ENCODE measurements at places on chromosomes 12 and 14.

- peaks cover 10% of the 10 kb centered on the region for H3K27me3 ChIP-seq
- H3K27ac ChIP-seq, result no peak overlapping the region
- H3K4me1 ChIP-seq, result no peaks in the 10 kb centered on the region
- peak; percentile 69 for DNase-seq
Measured at GRCh38 chr14:93892923-93893558, 34.1 kb upstream of the FAM181A start.

- H3K4me1 ChIP-seq, result peaks cover 19% of the 10 kb centered on the region
- H3K4me3 ChIP-seq, result no peak overlapping the region
- no peak overlapping the region for H3K27ac ChIP-seq
- no peak for DNase-seq
- H3K36me3 ChIP-seq, result no peaks in the 10 kb centered on the region
- H3K27me3 ChIP-seq, result no peaks in the 10 kb centered on the region
Measured at GRCh38 chr12:51428256-51428655, 3.6 kb downstream of the SLC4A8 start.

- peaks cover 41% of the 10 kb centered on the region for H3K4me1 ChIP-seq
- H3K36me3 ChIP-seq, result no peaks in the 10 kb centered on the region
- H3K27me3 ChIP-seq, result no peaks in the 10 kb centered on the region
- no peak for DNase-seq
- H3K27ac ChIP-seq, result no peak overlapping the region
Measured at GRCh38 chr14:73244541-73245290, 7.4 kb downstream of the PAPLN start.

DNA sequence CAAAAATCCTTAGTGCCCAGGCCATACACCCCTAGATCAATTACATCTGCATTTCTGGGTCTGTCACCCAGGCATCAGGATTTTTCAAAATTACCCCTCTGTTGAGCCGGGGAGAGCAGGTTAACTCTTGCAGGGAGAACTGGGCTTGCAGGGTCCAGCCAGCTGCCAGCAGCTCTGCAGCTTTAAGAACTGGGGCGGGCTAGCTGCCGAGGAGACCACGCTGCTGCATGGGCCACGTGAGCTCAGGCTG, at the start of gene DGLUCY:
Gene DGLUCY (plus strand): TSS at position 245 of the 250 bp plus-strand sequence. CDS start 46,222 bp downstream, outside the sequence.
- H3K4me3 ChIP-seq, result peak within 1 kb of the TSS; percentile 88
- no peaks in the 10 kb centered on the region for H3K27me3 ChIP-seq
- H3K36me3 ChIP-seq, result peaks cover 15% of the 10 kb centered on the region
- peaks cover 37% of the 10 kb centered on the region for H3K4me1 ChIP-seq
- H3K27ac ChIP-seq, result peak within 1 kb of the TSS; percentile 94

DNA sequence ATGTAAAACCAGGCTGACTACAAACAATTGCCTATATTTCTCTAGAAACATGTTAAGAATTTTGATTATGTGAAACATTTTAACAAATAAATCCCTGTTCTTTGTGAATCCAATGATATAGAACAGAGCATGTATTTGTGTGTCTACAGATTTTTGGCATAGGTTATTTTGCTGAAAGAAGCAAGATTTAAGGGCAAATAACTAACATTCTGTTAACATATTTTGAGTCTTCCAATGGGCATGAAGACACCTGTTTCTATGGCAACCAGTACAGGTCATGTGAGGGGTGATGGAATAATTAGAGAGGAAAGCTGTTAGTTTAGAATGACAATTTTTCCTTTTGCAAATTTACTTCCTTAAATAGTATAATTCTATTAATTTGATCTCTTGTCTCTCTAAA, 8.8 kb downstream of the ART4 start:
- DNase-seq, result no peak
- H3K27ac ChIP-seq, result no peak overlapping the region
- peaks cover 4% of the 10 kb centered on the region for H3K27me3 ChIP-seq
- no peak overlapping the region for H3K4me3 ChIP-seq
- H3K36me3 ChIP-seq, result no peaks in the 10 kb centered on the region

DNA sequence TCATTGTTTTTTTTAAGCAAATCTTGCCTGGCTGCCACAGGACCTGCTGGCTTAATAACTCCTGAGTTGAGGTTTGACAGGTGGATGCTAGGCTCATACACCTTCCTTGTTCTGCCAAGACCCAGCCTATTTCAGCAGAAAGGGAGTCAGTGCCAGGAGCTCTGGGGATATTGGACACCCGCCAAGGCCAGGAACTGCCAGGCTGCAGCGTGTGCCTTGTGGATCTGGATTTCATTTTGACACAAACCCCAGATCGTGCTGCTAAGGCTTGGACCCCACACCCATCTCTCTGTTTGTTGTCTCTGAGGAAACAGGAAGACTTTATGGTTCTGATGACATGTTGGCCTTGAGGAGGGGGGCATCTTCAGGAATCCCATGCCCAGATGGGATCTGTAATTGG, 44.4 kb upstream of the PRIMA1 start:
- H3K27me3 ChIP-seq, result peaks cover 7% of the 10 kb centered on the region
- H3K4me3 ChIP-seq, result no peak overlapping the region

DNA sequence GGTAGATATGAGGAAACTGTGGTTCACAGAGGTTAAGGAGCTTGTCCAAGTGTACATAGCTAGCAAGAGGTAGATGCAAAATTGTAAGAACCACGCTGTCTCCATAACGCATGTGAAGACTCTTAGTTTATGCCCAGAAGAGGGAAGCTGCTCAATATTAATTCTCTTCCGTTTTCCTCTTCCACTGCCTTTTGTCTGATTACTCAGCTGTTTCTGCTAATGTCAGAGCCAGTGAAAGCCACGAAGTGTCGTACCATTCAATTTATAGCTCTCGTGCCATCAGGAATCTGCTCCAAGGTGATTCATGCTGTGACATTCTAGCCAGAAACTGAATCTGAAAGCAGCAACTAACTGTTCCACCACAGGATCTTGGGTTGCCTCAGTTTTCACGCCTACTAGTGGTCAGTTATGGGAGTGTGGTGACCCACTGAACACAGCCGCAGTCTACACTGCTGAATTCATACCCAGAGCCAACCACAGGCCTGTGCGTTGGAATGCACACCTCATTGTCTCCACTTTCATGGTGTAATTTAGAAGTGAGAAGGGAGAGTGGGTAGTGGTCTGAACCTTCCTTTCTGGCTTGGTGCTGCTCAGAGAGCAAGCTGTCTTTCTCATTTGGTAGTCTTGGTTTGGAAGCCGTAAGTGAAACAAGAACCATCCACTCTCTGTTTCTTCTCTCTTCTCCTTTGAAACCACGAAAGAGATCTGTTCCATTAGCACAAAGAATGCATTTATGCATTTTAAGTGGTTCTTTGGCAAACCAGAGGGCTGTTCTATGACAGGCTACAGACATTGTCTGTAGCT, 74.2 kb upstream of the NAP1L1 start:
- H3K4me1 ChIP-seq, result no peaks in the 10 kb centered on the region
- peak; percentile 9 for DNase-seq
- no peaks in the 10 kb centered on the region for H3K36me3 ChIP-seq
- no peak overlapping the region for H3K27ac ChIP-seq

DNA sequence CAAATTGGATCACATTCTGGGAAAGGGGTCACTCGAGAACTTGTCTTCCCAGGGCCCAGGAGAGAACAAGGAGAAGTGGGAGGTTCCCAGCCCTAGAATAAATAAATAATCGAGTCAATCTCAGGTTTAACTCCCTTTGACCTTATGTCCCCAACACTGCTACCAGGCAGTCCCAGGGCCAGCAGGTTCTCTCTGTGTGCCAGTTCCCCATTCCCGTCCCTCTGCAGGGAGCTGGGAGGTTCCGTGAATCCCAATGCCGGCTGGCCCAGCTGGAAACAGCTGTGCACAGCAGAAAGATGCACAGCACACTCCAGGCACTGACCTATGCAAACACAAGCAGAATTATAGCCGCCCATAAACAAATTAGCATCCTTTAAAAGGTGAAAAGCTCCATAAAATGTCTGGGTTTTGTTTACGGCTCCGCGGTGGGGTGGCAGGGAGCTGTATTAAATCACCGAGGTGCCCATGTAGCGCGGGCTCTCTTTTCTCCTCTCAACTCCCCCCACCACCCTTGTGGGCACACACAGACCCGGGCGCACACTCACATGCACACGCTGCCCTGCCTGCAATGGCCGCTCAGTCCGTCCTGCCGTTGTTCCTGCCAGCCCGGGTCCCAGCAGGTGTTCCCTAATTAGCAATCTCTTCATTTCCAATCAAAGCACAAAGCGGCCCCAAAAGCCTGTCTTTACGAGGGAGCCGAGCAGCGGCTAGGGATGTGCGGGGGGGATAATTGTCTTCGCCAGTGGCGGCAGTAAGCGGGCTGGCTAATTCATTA, 46.6 kb upstream of the ESRRB start:
- H3K27ac ChIP-seq, result no peak overlapping the region
- no peak for DNase-seq
- no peaks in the 10 kb centered on the region for H3K4me1 ChIP-seq

DNA sequence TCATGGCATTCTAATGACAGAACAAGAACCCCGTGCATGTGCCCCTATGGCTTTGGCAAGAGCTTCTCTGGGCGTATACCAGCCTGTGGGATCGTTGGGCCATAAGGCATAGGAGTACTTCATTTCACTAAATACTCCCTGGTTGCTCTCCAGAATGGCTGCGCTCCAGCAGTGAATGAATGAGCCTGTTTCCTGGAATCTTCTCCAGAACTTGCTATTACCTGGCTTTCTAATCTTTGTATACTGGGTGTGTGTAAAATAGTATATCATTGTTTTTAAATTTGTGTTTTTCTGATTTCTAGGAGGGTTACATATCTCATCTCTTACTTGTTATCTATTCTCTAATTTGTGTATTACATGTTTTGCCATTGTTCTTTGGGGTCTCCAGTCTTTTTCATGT, 28.6 kb upstream of the EMP1 start:
- no peak for DNase-seq
- no peak overlapping the region for H3K27ac ChIP-seq

DNA sequence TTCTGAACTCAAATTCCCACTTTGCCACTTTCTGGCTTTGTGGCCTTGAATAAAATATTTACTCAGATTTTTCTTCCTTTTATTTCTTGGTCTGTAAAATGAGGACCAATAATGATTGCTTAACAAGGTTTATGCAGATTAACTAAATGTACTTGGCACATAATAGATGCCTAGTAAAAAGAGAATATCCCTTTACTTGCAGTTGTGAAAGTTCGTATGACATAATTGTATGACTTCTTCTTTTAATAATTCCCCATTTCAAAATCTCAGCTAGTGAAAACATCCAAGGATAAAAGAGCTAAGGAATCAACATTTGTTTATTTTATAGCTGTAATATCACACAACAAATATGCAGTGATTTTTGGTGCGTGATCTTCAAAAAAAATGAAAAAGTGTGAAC, 215.6 kb upstream of the ATP2B1 start:
- no peaks in the 10 kb centered on the region for H3K4me1 ChIP-seq
- H3K4me3 ChIP-seq, result no peak overlapping the region
- H3K36me3 ChIP-seq, result no peaks in the 10 kb centered on the region
- H3K27me3 ChIP-seq, result no peaks in the 10 kb centered on the region
- no peak for DNase-seq
- H3K27ac ChIP-seq, result no peak overlapping the region

DNA sequence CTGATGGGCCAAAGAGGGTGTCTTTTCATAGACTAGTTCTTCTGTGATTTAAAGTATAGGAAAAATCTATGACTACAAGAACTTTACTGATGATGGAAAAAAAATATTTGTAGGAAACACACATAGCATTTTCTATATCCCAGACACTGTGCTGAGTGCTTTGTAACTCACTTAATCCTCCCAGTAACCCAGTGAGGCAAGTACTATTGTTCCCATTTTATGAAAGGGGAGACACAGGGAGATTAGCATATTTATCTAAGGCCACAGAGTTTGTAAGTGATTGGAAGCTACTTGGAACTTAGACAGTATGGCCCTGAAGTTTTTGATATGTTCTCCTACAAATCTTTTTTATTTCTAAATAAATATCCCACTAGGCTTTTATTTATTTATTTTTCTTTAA, 19.9 kb downstream of the PRPF39 start:
- peaks cover 93% of the 10 kb centered on the region for H3K36me3 ChIP-seq
- H3K4me1 ChIP-seq, result no peaks in the 10 kb centered on the region
- no peak overlapping the region for H3K27ac ChIP-seq

GRCh38 chr12:51600721-51601120, 9.7 kb downstream of the SCN8A start:
- DNase-seq, result no peak
- H3K4me3 ChIP-seq, result no peak overlapping the region
- H3K27ac ChIP-seq, result no peak overlapping the region
- H3K27me3 ChIP-seq, result no peaks in the 10 kb centered on the region
- H3K4me1 ChIP-seq, result no peaks in the 10 kb centered on the region

DNA sequence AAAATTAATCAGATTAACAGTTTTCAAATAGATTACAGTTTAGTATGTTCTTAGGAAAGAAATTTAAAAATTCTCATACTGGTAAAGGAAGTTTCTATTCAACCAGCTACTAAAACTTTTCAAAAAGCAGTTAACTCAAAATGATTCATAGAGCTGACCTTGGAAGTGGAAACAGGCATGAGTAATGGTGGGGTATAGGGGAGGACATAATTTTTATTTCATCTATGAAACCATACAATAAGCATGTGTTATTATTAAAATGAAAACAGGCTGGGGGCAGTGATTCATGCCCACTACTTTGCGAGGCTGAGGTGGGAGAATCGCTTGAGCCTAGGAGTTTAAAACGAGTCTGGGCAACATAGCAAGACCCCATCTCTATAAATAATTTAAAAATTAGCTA, 73.0 kb downstream of the DNAI7 start:
- H3K4me1 ChIP-seq, result no peaks in the 10 kb centered on the region
- no peaks in the 10 kb centered on the region for H3K27me3 ChIP-seq
- H3K27ac ChIP-seq, result no peak overlapping the region
- H3K4me3 ChIP-seq, result no peak overlapping the region
- H3K36me3 ChIP-seq, result no peaks in the 10 kb centered on the region

GRCh38 chr14:52365071-52365470, 51.0 kb downstream of the PTGER2 start:
- H3K27ac ChIP-seq, result no peak overlapping the region
- no peaks in the 10 kb centered on the region for H3K4me1 ChIP-seq
- no peak overlapping the region for H3K4me3 ChIP-seq
- no peaks in the 10 kb centered on the region for H3K27me3 ChIP-seq
- DNase-seq, result no peak

- no peak overlapping the region for H3K4me3 ChIP-seq
- H3K4me1 ChIP-seq, result no peaks in the 10 kb centered on the region
- H3K27me3 ChIP-seq, result peaks cover 14% of the 10 kb centered on the region
- H3K27ac ChIP-seq, result no peak overlapping the region
- no peak for DNase-seq
- no peaks in the 10 kb centered on the region for H3K36me3 ChIP-seq
Measured at GRCh38 chr12:48197549-48197970, 5.5 kb downstream of the OR10AD1 start.

- DNase-seq, result no peak
- no peak overlapping the region for H3K27ac ChIP-seq
- H3K36me3 ChIP-seq, result no peaks in the 10 kb centered on the region
- no peak overlapping the region for H3K4me3 ChIP-seq
- no peaks in the 10 kb centered on the region for H3K4me1 ChIP-seq
Measured at GRCh38 chr12:118553856-118554504, 177.6 kb downstream of the SUDS3 start.

DNA sequence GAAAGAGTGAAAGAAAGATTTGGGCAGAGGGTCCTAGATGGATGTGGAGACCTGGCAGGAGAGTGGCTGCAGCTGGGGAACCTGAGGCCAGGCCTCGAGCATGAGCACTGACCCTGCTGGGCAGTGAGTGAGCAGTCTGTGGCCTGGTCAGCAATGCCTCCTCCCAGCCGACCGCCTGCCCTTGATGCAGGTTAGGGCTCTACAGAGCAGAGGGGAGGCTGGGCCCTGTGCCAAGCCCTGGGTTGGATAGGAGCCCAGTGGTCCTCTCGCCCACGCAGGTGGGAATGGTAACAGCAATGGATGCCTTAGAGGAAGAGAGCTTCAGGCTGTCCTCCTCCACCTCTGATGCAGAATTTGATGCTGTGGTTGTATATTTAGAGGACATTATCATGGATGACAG, 59.8 kb downstream of the RAB35 start:
- H3K4me1 ChIP-seq, result no peaks in the 10 kb centered on the region
- no peak overlapping the region for H3K27ac ChIP-seq
- no peak for DNase-seq
